Choroid plexus epithelial cell (primary cell): ENCODE measurements at places on chromosomes 4 and X.

- DNase-seq = peak; percentile 31
Measured at GRCh38 chr4:100935090-100935489, 412.2 kb downstream of the PPP3CA start.

GRCh38 chr4:169047956-169048355, 37.9 kb upstream of the CBR4 start:
- peak; percentile 13 for DNase-seq

- no peak for DNase-seq
Measured at GRCh38 chrX:39599339-39599738, 498.4 kb downstream of the BCOR start.

DNA sequence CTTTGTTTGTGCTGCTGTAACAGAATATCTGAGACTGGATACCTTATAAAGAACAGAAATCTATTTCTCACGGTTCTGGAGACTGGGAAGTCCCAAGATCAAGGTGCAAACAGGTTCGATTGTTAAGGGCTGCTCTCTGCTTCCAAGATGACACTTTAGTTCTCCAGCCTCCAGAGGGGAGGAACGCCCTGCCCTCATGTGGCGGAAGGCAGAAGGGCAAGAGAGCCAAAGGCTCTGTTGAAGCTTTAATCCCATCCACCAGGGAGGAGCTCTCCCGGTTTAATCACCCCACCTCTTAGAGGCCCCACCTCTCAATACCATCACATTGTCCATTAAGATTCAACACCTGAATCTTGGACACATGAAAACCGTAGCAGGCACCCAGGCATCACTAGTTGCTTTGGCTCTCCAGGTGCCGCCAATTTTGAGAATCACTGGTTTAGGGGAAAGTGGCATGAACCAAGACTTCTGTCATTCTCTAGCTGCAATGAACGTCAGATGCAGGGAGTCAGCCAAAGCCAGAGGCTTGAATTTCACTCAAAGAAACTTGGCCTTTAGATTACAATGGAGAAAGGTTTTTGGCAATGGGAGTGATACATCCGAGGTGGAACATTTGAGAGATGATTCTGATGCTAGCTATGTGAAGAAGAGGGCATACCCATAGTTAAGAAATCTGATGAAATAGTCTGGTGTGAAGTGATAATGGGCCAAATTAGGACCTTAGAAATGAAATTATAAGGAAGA, 15.7 kb downstream of the FHL1 start:
- peak; percentile 68 for DNase-seq

GRCh38 chrX:150846130-150846529, 52.3 kb downstream of the CD99L2 start:
- no peak for DNase-seq

DNA sequence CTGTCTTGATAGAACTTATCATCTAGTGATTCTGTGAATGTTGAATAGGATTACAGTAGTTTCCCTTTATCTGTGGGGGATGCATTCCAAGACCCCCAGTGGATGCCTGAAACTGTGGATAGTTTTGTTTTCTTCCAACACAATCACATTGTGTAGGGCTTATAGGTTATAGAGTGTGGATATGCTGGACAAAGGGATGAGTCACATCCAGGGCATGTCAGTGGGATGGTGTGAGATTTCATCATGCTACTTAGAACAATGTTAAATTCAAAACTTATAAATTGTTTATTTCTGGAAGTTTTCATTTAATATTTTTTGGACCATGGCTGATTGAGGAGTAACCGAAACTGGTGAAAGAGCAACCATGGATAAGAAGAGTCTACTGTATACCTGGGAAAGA, 432.3 kb upstream of the ATOH1 start:
- peak; percentile 85 for DNase-seq

GRCh38 chr4:188400451-188400850, 261.2 kb downstream of the TRIML1 start:
- DNase-seq = no peak

DNA sequence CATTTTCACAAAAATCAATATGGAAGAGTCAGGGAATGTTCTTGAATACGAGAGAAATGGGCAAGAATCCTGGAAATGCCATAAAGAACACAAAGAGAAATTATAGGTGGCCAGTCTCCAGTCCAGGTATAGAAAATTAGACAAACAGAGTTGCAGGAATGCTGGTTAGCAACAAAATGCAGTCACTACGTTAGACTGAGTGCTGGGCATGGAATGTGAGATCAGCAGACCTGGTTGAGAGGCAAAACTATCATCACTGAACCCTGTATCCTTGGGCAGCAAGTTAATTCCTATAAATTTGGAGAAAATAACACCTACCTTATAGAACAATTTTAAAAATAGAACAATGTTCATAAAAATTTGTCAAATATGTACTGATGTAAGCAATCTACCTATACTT, 417.4 kb downstream of the INPP4B start:
- DNase-seq = no peak

DNA sequence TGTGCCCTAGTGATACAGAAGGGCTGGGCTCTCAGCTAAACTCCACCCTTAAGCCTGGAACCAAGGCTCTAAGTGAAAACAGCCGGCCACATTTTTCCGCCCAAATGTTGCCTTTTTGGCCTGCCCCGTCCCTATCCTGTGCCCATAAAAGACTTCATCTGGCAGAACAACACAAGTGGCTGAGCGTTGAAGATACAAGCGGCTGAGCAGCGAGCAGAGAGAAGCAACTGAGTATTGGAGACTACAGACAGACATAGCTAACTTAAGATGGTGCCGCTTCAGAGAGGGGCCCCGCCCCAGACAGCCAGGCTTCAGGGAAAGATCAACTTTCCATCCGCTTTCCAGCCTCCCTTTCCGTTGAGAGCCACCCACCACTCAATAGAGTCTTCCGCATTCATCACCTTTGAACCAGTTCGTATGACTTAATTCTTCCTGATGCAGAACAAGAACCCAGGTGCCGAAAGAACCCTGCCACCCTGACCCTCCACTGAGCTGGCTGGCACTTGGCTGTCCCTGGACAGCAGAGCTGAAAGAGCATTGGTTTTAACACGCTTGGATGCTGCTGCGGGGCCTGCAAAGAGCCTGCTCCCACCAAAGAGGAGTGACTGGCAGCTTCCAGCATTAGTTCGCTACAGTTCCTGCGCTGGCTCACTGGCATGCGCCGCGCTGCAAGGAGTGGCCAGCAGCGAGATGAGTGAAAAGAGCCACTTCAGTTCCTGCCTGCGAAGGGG, 853.2 kb upstream of the INTU start:
- DNase-seq = no peak

GRCh38 chrX:17040711-17041110, 94.3 kb downstream of the REPS2 start:
- DNase-seq = no peak

- DNase-seq = peak; percentile 65
Measured at GRCh38 chr4:66688674-66689073, 856.6 kb downstream of the CENPC start.

- peak; percentile 10 for DNase-seq
Measured at GRCh38 chr4:110002326-110002725, 89.6 kb downstream of the EGF start.

GRCh38 chr4:91057871-91058270, 930.7 kb downstream of the CCSER1 start:
- DNase-seq = no peak

DNA sequence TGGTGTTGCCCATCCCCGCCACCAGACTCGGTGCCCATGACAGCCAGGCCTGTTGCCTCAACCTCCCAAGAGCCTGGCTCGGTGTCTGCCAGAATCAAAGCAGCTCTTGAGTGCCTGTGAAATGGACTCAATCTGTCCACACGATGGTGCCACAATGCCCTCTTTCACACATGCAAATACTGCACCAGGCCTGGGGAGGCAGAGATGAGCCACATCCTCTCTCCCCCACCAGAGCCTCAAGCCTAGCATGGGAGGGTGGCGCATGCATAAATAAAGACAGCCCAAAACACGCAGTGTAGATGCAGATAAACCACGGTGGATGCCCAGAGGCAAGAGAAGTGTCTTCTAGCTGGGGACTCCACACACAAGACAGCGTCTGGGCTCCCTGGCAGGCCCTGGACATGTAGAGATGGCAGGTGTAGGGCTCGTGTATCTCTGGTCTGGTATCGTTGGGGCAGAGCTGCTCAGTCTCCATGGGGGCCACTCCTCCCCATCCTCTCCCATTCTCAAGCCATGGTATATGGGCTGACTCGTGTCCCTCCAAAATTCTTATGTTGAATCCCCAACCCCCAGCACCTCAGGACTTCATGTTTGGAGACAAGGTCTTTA, 65.6 kb downstream of the JAKMIP1 start:
- no peak for DNase-seq

DNA sequence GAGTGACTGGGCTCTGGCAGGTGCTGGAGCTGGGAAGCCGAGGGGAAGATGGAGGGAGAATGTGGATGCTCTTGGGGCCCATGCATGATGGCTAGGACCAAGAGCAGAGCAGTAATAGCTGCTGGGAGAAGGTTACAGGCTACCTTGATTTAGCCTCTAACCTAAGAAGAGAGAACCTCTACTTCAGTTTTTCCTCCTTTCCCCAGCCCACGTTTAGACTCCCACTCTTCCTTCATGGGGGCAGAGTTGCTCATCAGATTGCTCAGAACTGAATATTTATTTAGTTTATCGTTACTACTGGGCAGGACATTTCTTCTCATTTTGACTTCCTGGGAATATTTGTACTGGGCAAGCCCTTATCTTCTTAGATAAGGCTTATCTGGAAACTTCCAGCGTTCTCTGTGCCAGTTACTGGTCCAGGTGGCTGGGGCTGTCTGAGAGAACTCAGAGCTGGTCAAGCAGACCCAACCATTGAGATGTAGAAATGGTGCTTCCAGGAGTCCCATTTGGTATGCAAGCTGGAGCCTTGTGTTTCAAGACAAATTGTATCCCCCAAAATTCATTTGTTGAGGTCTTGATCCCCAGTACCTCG, 442.9 kb upstream of the BOD1L1 start:
- DNase-seq = no peak

DNA sequence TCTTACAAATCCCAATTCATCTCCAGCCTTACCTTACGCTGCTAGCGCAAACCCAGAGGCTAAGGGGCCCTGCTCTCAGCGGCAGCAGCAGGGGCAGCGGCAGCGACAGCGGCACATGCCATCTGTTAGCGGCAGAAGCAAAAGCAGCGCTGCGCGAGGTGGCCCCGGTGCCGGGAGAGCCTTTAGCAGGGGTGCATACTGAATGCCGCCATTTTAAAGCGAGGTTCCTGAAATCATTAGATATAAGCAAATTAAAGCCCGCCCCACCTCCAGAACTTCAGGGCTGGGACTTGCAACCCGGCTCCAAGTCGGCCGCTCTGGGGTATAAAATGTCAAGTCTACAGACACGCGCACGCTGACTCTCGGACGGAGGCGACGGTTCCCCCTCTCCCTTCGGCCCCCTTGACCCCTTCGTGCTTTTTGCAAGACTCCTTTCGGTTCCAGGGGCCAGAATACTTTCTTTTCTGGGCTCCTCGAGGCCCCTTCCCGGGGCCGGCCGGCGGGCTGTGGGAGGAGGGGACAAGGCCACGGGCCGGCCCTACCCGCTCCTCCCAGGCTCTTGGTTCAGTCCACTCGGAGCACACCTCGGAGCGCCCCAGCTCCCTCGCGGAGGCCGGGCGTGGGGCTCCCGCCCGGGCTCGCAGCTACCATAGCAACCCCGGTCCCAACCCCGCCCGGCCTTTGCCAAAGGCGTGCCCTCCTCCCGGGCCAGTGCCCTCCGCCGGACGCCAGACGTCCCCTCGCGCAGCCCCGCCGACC, at the start of gene MBNL3:
TSS of gene MBNL3 (minus strand) at position 220 of the 759 bp plus-strand sequence. CDS start 49,427 bp downstream, outside the sequence.
- peak; percentile 34 for DNase-seq

- no peak for DNase-seq
Measured at GRCh38 chrX:23497919-23498318, 163.3 kb downstream of the PTCHD1 start.

DNA sequence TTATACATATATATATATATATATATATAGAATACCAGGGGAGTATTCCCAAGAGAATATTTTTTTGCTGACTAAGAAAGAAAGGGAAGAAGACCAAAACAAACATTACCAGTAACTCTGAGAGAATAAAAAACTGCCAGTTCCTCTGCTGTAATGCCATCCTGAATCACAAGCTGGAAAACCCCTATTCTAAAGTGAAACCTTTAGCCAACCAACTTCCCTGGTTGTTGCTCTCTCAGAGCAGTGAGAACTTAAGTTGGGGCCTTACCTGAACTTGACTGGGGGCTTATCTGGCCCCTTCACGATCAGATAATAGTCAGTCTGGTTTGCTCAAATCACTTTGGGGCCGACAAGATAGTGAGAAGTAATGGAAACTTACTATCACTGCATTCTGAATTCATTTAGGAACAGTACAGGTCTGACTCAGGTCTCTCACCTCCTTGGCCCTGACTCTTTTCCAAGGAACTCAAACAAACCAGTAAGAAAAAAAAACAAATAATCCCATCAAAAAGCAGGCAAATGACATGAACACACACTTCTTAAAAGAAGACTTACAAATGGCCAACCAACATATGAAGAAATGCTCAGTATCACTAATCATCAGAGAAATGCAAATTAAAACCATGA, 62.5 kb downstream of the CD40LG start:
- DNase-seq = peak; percentile 51

DNA sequence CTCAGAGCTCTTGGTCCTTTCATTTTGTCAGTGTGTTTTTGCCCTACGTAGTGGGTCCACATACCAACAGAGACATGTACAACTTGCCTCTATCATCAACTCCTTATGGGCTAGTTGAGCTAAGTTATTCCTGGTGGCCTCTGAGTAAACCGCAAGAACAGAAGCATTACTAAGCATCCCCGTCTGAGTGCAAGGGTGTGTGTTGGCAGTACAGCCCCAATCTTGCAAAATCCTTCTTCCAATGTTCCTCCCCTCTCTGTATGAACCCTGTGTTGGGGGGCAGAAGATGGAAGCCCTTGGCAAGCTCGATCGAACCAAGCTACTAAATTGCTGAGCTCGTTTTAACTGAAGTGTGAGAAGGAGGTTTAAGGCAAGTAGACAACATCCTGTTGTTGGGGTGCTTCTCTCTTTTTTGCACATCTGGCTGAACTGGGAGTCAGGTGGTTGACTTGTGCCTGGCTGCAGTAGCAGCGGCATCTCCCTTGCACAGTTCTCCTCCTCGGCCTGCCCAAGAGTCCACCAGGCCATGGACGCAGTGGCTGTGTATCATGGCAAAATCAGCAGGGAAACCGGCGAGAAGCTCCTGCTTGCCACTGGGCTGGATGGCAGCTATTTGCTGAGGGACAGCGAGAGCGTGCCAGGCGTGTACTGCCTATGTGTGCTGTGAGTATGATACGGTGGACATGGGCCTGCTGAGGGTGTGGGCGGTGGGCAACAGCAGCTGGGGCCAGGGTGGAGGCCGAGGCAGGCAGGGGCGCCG, at the start of gene SH2D1A:
TSS of gene SH2D1A (plus strand) at position 447 of the 760 bp plus-strand sequence. CDS start at position 527, 80 bp downstream.
- DNase-seq = no peak

DNA sequence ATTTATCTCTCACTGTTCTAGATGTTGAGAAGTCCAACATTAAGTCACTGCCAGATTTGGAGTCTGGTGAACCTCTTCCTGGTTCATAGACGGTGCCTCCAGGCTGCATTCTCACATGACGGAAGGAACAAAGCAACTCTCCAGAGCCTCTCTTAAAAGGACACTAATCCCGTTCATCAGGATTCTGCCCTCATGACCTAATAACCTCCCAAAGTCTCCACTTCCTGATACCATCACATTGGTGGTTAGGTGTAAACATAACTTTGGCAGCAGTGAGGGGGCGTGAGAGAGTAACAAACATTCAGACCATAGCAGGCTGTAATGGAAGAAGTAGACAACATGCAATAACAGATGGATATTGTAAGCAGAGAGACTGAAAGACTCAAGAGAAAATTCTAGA, 388.6 kb downstream of the PDHA2 start:
- DNase-seq = peak; percentile 3
